CD4-positive, alpha-beta T cell treated with Interleukin-10 for 1 hour (primary cell): ENCODE measurements at places on chromosomes 16 and 17.
A peak's percentile ranks its signal among the peaks of the same experiment; 100 is the strongest.

DNA sequence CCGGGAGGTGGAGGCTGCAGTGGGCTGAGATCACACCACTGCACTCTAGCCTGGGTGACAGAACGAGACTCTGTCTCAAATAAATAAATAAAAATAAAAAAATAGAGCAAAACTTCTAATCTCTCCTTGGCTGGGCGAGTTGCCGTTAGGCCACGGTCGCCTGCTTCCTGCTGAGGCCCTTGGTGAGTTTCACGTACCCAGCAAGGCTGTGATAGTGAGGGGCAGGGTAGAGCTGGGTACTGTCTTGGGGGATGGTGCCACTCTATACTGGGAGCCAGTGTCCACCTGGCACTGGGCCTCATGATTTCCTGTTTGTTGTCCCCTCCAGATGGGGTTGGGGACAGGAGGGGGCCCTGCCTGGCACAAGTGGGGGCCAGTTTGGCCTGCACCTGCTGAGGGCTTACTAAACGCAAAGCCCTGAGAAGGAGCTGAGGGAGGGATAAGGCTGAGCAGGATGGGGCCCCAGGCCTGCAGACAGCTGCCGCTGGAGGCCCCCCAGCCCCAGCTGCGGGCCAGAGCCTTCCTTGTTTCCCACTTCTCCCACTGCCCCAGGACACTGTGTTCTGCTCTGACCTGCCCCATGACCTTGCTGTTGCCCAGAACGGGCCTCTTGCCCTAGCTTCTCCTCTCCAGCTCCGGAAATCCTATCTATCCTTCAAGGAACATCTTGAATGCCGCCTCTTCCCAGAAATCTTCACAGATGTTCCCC is 25.4 kb downstream of the GJD3 start:
- DNase-seq: no peak

- no peak for DNase-seq
These were observed 6.6 kb downstream of the NDRG4 start for GRCh38 chr16:58506241-58507194.

DNA sequence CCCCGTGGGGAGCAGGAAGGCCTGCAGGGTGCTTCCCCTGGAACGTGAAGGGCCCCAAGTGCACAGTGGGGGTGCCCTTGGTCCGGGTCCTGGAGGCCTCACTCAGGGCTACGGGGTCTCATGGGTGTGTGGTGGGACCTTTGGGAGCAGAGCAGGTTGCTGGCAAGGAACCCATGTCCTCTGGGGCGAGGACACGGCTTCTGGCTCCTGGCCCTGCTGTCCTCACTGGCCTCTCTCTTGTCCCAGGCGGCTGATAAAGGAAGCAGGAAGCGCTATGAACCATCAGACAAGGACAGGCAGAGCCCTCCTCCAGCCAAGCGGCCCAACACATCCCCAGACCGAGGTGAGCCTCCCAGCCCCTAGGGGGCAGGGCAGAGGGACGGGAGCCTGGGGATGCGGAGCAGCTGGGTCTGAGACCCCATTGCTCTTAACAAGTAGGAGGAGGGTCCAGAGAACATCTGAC is 9.8 kb upstream of the IL17C start:
- DNase-seq: no peak

DNA sequence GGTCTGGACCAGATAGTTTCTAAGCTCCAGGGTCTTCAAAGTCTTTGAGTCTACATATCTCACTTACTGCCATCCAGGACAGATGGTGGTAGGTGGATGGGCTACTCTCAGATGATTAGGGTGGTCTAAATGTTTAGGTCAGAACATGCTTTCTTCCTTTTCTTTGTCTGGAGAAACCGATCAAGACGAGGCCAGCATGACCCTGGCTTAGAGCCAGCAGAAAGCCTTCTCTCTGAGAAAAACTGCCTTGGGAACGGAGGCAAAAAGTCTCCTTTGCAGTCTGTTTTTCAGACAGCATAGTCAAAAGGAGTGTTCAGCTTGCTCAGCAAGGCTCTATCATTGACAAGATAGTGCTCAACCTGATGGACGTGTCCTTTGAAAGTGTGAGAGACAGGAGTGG is 48.8 kb downstream of the SPACA3 start:
- DNase-seq: no peak

- DNase-seq: no peak
These were observed 112.0 kb upstream of the CREBBP start for GRCh38 chr16:3992297-3993051.

DNA sequence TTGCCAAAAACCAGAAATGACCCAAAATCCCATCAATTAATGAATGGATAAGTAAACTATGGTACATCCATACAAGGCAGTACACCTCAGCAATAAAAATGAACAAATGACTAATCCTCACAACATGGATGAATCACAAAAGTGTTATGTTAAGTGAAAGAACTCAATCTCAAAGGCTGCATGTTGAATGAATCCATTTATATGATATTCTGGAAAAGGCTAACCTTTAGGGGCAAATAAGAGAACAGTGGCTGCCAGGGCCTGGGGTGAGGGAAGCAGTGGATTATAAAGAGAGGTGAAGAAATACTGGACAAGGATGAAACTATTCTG is 46.1 kb upstream of the MSI2 start:
- no peak for DNase-seq

DNA sequence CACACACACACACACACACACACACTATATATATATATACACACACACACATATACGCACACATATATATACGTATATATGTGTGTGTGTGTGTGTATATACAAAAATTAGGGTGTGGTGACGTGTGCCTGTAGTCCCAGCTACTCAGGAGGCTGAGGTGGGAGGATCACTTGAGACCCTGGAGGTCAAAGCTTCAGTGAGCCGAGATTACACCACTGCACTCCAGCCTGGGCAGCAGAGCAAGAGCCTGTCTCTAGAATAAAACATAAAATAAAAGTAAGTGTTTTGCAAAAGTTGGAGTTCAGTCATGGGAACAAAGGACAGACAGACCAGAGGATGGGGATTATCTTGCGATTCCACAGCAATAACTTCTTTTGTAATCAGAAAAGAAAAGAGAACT is 10.8 kb downstream of the NUPR1 start:
- no peak for DNase-seq

DNA sequence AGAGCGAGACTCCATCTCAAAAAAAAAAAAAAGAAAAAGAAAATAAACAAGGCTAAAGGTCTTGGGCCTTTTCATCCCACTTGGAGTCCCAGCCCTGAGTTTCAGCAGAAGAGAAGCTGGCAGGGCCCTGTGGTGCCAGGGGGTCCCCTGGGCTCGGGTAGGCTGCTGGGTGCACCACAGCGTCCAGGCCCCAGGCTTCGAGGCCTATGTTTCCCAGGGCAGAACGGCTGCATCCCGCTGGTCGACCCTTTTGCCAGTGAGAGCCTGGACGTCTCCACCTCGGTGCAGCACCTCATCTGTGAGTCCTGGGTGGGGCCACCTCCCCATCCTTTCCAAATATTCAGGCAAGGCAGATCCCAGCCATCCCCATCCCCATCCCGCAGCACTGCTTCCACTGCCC is 2.2 kb downstream of the TMEM235 start:
- DNase-seq: no peak

- no peak for DNase-seq
These were observed 220.1 kb upstream of the MPHOSPH6 start for GRCh38 chr16:82389956-82390650.

DNA sequence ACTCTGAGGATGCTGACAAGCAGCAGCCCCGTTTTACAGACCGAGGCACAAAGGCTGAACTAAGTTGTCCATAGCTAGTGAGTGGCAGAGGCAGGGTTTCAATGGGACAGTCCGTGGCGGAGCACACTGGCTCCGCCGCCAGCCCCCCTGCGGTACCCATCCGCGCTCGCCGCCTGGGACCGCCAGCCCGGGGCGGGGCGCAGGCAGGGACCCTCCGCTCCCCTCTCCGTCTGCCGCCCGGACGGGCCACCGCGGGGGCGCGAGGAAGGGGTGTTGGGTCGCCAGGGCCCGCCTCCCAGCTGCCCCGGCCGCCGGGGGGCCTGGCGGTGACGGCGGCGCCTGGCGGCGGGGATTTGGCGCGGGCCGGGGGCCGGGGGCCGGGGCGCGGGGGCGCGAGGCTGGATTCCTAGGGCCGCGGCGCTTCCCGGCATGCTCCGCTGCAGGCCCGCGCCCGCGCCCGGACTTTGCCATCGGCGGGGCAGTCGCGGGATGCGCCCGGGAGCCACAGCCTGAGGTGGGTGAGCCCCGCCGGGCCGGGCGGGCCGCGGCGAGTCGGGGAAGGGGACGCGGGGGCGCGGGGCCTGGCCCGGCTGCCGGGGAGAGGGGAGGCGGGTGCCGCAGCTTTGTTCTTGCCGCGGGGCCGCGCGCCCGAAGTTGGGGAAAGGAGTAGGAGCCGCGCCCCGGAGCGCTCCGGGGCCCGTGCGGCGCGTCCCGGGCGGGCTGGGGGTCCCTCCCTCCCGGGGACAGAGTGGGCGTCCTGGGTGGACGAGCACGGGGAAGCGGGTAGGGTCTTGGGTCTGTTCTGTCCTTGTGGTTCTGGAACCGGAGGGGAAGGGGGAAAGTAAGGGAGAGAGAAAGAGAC is at the start of gene TMEM98:
Gene TMEM98 (plus strand): TSS at position 430 of the 862 bp plus-strand sequence. CDS start 3,376 bp downstream, outside the sequence.
- DNase-seq: no peak

- no peak for DNase-seq
These were observed 62.6 kb downstream of the ZFHX3 start for GRCh38 chr16:72985148-72985941.

DNA sequence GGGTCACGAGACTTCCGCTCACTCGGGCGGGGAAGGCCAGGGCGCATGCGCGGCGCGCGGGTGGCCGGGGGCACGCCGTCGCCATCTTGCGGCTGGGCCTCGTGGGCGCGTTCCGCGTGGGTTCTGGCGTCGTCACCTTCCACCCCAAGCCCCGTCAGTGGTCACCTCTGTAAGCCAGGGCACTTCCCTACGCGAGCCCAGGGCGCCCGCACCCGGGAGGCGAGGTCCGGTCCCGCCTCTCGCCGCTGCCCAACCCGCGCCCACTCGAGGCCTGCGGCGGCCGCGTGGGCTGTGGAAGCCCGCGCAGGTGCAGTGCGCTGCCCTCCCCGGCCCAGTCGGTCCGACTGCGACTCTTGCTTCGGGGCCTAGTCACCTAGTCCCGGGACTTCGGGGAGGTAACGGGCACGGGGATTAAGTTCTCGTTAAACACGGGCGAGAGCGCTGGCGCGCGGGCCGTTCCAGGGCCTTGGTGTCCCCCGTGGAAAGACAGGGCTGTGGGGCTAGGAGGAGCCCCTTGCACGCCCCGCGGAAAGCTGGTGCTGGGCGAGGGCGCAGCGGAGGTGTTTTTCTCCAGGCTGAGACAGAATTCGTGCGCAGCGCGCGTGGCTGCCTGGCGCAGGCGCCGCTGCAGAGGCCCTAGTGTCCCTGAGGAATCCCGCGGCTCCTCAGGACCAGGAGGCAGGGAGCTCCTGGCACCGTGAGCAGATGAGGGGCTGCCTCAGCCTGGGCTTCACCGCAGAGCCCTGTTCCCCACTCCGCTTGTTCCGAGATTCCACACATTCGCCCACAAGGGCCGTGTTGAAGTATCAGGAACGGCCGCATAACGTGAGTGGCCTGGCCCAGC is 472 bp upstream of the ARHGDIA start:
- DNase-seq: peak; percentile 96

DNA sequence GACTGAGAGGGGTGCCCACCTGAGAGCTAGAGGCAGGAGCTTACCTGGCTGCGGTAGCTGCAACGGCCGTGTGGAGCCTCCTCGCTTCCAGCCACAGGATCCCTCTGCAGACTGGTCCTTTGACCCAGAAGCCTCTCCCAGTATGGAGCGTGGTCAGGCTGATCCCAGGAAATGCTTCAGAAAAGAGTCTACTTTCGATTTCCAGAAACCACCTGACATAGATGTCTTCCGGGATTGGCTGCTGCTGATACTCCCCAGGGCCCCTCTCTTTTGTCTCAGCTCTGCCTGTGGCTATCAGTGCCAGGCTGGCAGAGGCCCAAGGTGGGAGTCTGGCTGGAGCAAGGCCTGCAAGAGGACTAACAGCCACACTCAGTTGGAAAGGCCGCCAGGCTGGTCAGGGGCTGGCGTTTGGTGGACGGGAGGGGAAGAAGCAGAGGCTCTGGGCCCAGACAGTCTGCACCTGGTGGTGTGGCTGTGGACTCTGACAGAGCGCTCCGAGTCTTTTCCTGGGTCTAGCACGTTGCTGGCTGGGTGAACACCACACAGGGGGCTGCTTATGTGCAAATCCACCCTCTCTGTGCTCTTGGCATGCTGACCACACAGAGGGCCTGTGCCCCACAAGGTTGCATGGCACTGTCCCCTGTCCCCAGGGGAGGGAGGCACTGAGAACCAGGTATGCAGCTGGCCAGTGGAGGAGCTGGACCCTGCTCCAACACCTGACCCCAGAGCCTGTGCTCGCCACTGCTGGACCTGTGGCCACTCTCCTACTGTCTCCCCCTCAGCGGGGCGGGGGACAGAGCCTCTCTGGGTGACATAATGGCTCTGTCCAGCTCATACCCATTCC is at the start of gene LGALS3BP:
Gene LGALS3BP (minus strand): TSS at position 144 of the 844 bp plus-strand sequence. CDS start 2,732 bp downstream, outside the sequence.
- DNase-seq: peak; percentile 28

GRCh38 chr16:22370038-22370820 is 4.2 kb downstream of the CDR2 start:
- no peak for DNase-seq

DNA sequence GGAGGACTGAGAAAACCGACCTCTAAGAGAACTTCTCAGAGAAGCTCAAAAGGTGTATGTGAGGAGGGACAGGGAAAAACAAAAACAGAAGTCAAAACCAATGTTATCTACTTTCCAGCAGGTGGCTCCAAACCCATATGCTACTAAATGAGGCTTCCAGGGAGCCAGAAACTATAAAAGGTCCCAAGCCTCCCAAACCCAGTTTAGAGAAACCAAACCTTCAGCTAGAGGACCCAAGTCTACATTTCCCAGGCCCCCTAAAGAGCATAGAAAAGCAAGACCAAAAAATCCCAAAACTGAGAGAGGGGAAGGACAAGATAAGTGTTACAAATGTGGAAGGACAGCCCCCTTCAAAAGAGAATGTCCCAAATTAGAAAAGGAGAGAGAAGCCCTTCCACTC is 3.7 kb downstream of the HPR start:
- DNase-seq: peak; percentile 29

- peak; percentile 34 for DNase-seq
These were observed 44.3 kb downstream of the SOCS3 start for GRCh38 chr17:78315355-78316114.

DNA sequence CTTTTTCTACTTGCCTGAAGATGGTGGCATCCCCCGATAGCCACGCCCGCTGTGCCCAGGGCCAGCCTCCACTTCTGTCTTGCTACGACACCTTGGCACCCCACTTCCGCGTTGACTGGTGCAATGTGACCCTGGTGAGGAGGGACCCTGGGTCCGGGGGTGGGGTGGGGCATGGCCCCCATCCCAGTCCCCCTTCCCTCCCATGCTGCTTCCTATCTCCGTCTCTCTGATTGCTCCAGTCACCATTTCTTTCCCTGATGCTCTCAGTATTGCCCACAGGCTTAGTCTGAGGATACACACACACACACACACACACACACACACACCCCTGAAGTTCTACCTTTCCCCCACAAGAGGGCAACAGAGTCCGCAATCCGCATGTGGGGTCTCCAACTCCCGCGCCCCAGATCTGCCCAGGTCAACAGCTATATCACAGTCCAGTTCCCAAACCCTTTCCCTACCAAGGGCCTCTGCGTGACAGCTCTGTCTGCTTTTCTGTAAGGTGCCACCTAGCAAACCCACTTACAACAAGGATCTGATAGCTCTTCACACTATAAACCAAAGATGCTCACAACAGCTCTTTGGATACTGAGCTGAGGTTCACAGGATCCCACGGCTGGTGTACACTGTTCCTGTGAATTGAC is 3.4 kb downstream of the SGCA start:
- DNase-seq: peak; percentile 82

GRCh38 chr16:20079106-20079505 is 5.4 kb upstream of the GPR139 start:
- DNase-seq: no peak
